Gastroesophageal sphincter (tissue), 4 donors: ENCODE measurements at places on chromosomes 6 and 20.

- ATAC-seq, result no peak
These were observed 496.7 kb downstream of the C6orf118 start for GRCh38 chr6:164812706-164813105.

GRCh38 chr20:36506253-36506652 lies 35.1 kb upstream of the MYL9 start:
- peak; percentile 41 for ATAC-seq

DNA sequence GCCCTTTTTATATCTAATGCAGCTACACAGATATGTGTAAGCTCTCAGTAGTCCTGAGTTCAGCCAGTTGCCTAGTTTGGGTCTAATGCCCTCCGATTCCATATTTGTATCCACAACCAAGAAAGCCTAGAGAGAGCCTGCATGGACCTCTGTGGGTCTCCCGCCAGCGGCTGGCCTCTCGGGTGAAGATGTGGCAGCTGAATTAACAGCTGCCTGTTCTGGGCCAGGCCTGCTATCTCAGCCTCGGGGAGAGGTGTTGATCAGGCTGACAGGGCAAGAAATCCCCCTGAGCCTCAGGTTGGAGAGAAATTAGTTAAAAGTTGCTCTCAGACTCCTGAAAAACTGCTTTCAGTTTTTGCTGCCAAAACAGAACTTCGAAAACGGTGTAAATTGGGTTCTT lies 19.8 kb downstream of the PTK7 start:
- no peak for ATAC-seq

DNA sequence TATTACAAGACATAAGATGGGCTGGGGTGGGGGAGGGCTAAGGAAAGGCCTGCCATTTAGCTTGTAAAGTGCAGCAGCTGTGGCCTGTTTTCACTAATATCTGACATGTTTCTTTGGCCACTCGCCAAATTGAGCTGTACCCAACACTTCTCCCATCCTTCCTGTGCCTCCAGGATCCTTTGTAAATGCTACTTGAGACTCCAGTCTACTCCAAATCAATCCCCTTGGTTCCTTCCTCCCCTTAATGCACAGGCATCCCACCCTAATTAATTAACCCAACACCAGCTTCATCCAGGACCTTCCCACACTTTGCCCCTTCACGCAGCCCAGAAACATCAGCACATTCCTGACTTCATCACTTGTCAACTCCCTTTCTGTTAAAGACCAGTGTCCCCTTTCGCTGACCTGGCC lies 55.0 kb upstream of the TCF21 start:
- no peak for ATAC-seq

- ATAC-seq, result no peak
These were observed at the start of gene ROS1 for GRCh38 chr6:117425431-117426153. Gene ROS1 (minus strand): TSS chr6:117425942. CDS start chr6:117425656, 286 bp downstream.

- no peak for ATAC-seq
These were observed 116.6 kb downstream of the JARID2 start for GRCh38 chr6:15362274-15363160.

- peak; percentile 77 for ATAC-seq
These were observed 240.9 kb downstream of the PHACTR1 start for GRCh38 chr6:12957321-12958051.

GRCh38 chr6:84525907-84526306 lies 238.5 kb downstream of the TBX18 start:
- ATAC-seq, result no peak

GRCh38 chr6:158655569-158656450 lies 6.0 kb downstream of the SYTL3 start:
- no peak for ATAC-seq

DNA sequence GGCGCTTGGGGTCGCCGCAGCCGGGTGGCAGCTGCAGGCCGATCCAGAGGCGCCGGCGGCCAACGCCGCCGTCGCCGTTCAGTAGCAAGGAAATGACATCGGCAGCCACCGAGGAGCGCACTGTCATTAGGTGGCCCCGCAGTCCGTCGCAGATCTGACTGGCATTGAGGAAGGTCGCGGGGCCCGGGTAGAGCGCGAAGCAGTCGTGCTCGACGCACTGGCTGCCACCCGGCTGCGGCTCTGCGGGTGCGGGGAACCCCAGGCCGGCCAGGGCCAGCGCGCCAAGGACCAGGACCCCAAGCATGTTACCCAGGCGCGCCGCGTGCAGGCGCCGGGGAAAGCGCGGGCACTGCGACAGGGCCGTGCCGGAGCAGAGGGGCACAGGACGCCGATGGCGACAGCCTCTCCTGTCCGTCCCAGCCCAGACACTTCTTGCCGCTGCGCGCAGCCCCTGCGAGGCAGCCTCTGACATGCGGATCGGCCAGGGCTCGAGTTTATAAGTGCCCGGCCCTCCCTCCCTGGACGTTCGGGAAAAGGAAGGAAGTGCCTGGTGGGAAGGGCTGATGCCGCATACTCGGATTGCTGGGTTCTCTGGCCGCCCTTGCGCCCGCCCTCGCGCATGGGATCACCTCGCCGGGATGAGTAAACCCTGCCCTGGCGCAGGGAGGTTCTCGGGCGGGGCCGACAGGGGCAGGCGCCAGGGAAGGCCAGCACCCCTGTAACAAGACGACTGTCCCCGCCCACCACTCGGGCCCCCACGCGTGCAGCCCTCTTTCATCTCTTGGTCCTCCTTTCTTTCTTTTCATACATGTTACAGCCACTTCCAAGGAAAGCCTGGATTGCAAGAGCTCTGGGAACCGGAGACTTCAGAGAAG lies at the start of gene THBD:
Gene THBD, minus strand, starts transcription at position 472 of the 875 bp plus-strand sequence. Its CDS starts 168 bp downstream, at position 304.
- ATAC-seq, result peak; percentile 79

DNA sequence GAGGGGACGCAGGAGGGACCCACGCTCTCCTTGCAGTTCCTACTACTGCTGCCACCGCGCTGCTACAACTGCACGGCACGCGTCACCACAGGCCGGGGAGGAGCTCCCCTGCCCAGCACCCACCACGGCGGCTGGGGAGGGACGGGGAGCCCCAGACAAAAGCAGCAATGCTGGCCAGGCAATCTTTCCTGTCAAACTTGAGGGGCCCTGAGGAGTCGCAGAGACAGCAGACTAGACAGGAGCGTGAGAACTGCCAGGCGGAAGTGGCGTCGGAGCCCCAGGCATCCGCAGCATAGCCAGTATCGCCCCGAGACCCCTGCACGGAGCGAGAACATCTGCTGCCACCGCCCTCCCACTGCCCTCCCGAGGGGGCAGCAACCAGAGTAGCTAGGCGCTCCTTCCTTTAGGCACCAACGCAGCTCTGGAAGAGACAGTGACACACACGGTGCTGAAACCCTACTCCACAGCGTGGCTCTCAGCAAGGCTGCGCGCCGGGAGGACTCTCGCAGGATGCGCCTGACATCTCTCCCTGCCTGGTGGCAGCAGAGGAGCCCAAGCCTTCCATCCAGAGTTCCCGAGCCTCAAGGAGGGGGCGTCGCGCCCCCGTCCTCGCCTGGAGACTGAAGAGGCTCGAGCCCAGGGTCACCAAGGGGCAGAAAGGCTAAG lies 2.2 kb downstream of the TAF4 start:
- ATAC-seq, result no peak

DNA sequence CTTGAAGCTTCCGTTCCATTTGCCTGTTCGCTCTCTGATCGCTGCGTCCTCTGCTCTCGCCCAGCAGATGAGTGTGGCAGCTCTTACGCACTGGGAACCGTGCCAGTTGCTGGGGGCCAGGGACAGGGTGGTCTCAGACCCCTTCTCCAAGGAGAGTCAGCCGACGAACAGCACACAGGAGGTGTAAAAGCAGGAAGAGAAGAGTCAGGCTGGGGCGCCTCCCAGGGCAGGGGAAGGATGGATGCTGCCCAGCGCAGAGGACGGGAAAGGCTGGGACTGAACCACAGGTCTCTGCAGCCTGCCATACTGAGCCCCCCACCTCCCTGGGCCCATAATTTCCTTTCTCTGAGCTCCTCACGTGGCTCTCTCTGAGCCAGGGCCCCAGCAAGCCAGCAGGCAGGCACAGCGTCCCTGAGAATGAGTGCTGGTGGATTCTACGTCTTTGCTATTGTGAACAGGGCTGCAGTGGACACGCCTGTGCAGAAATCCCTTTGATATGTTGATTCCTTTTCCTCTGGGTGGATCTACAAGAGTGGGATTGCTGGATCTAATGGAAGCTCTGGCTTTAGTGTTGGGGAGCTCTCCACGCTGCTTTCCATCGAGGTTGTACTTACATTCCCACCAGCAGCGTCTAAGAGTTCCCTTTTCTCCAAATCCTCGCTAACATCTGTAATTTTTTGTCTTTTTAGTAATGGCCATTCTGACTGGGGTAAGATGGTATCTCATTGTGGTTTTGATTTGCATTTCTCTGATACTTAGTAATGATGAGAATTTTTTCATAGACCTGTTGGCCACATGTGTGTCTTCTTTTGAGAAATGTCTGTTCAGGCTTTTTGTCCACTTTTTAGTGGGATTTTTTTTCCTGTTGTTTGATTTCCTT lies 104.1 kb downstream of the PSMB1 start:
- ATAC-seq, result no peak

DNA sequence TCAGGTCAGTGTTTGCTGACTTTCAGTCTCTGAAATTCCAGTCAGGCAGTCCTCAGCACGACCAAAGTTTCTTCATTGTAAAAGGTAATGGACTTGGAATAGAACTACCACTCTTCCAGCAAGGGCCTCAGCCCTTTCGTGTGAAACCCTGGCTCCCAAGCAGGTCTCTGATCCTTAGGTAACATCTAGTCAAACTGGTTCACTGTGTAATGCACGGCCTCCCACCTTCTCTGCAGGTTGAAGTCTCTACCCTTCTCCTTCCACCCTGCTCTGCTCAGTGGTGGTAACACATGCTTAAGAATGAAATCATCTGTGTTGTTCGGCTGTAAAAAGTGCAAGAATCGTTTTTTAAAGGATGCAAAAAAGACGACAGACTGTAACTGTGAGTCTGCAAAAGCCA lies 287.2 kb upstream of the POU3F2 start:
- no peak for ATAC-seq

- no peak for ATAC-seq
These were observed 131.8 kb downstream of the SCML4 start for GRCh38 chr6:107692351-107692750.

DNA sequence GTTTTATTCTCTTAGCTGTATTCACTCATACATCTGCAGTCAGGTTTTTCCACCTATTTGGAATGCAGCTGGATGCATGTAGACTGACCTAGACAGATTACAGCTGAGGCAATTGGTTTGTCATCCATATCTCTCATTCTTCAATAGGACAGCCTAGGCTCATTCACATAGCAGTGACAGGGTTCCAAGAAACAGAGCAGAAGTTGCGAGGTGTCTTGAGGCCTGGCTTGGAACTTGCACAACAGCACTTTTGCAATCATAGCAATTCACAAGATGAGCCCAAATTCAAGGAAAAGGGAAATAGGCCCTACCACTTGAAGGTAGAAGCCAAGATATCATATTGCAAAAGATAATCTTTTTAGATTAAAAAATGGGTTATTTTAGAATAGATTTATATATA lies 508.9 kb upstream of the JAG1 start:
- peak; percentile 86 for ATAC-seq

GRCh38 chr6:125182237-125183008 lies 28.9 kb downstream of the TPD52L1 start:
- no peak for ATAC-seq

GRCh38 chr20:15375836-15376235 lies 1038.4 kb upstream of the FLRT3 start:
- ATAC-seq, result no peak

- no peak for ATAC-seq
These were observed 436.8 kb downstream of the HAO1 start for GRCh38 chr20:7503501-7503900.

DNA sequence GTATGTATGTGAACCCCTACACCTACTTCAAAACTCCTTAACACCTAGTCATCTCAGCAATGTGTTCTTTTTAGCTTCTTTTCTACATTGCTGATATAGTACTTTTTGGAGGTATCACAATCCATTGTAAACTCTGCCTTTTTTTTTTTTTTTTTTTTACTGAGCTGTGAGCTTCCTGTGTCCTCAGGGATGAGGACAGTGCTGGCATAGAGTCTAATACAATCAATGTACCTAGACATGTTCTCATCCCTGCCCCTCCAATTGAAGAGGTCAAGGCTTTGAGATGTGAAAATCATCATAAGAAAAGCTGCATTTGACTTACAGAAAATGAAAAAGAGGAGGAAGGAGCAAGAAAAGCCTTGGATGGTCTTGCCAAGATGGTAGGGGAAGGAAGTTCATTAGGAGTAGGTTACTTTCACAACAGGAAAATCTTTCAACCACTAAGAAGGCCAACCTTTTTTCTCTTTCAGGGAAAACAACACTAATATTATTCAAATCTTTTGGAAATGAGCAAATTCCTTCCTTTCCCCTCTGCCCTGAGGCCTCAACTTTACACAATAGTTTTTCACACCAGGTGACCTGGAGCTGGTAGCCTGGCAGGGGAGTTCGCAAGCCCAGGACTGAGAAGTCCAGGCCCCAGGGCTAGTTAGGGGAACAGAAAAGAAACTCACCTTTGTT lies 2.8 kb upstream of the JARID2 start:
- ATAC-seq, result no peak

- ATAC-seq, result no peak
These were observed 108.8 kb upstream of the SCGN start for GRCh38 chr6:25542984-25543910.

GRCh38 chr6:63928613-63929012 lies 293.0 kb downstream of the PHF3 start:
- no peak for ATAC-seq

DNA sequence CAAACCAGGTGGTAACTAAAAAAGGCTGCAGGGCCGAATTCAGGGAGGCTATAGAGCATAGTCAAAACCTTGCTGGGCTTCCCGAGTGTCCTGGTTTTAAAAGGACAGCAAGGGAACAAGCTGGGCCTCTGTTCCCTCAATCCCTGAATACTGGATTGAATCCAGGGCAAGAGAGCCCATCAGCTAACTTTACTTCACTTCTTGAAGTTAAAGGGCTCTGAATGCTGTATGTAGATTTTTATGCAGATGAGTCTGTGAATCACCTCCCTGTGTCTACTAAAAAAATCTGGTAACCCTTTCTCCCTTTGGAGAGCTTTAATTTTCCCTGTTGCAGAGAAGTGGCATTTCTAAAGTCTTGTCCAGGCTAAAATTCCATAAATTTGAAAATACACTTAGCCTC lies 29.5 kb downstream of the LYRM4 start:
- no peak for ATAC-seq

DNA sequence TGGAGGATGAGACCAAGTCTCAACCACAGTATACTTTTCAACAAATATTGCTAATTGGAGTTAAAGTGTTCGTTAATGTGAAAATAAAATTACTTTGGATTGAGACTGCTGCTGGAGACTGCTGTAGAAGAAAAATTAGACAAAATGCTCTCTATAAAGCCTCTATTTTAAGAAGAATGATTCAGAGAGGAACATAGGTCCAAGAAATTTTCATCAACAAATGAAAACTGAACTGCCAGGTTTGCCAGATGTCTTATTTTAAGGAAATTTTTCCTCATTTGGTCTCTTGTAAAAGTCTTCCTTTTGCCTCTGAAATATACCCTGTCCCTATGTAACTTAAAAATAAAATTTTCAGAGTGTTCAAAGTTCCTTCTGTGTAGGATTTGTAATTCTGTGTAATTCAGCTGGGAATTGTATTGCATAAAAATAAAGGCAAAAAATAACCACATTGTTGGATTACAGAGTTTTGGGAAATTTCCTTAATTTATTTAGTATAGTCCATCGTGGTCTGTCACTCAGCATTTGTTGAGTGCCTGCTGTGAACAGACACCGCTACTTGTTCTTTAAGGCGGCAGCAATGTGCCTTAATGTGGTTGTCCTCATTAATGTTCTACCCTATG lies 27.4 kb downstream of the ANKS1A start:
- ATAC-seq, result no peak

GRCh38 chr6:111280445-111280955 lies 193.2 kb downstream of the SLC16A10 start:
- ATAC-seq, result no peak

GRCh38 chr20:59985164-59985563 lies 26.9 kb downstream of the CDH26 start:
- no peak for ATAC-seq

- no peak for ATAC-seq
These were observed at the start of gene LAMP5 for GRCh38 chr20:9514461-9515213. Gene LAMP5 (plus strand): TSS chr20:9514590. CDS start chr20:9514853, 263 bp downstream.
